ENCODE measurements at places on chromosomes 1 and 21.

DNA sequence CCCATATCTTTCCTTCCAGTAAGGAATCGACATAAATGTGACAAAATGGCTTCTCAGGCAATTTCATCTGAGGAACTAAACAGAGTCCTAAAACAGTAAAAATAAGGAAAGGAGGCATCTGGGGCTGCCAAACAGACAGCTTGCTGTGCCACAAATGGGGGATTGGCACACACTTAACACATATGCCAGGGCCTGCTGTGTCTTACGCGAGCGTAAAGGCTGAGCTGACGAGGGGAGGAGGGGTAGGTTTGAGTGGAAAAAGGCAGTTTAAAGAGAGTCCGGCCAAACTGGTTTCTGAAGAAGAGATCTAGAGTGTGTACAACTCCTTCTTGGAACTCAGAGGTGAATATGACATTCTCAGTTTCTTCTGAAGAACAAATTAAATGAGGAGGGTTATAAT, 244.1 kb upstream of the MAP1LC3C start:
- DNase-seq = no peak

GRCh38 chr1:244865028-244865371, 657 bp upstream of the HNRNPU start:
- DNase-seq = no peak

DNA sequence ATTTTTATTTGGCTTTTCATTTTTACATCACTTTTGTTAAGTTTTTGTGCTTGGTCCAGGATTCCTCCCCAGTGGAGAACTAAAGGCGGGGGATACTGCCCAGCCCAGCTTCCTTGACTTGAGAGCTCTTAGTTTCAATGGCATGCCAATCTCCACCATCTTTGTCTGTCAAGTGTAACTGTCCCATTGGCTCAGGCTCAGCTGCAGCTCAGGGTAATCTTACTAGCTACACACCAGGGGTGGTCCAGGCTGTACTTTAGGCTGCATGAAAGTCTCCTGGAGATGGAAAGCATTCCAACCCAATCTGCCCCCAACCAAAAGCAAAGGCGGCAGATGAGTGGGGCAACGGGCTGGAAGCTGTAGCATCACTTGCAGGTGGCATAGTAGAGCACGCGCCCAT, 31.4 kb downstream of the CAMK1G start:
- DNase-seq = no peak

DNA sequence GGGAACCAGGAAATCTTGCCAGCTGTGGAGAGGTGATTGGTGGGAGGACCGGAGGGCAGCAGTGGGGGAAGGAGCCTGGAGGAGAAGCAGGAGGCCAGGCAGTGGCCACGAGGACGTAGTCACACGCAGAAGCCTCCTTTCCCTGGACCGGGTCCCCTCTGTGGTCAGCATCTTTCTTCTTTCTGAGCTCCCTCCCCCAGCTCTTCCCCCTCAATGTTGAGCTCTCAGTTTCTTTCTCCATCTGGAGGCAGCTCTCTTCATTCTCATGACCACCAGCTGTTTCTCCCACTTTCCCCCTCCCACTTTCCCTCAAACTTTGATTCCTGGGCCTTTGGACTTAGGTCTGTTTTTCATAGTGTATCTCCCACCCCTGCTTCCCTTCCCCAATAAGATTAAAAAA, 18.3 kb downstream of the KIRREL1 start:
- DNase-seq = no peak

GRCh38 chr1:3688356-3689137, 36.2 kb downstream of the TP73 start:
- no peak for DNase-seq

All from stimulated activated CD4-positive, alpha-beta T cell treated with anti-CD3 and anti-CD28 coated beads, TNF-alpha, amount 100 ng/mL, for 48 hours (primary cell).